CD4-positive, alpha-beta T cell treated with Interleukin-2 at 100 ng/mL for 4 hours (primary cell): ENCODE measurements at places on chromosomes 2 and 18.

DNA sequence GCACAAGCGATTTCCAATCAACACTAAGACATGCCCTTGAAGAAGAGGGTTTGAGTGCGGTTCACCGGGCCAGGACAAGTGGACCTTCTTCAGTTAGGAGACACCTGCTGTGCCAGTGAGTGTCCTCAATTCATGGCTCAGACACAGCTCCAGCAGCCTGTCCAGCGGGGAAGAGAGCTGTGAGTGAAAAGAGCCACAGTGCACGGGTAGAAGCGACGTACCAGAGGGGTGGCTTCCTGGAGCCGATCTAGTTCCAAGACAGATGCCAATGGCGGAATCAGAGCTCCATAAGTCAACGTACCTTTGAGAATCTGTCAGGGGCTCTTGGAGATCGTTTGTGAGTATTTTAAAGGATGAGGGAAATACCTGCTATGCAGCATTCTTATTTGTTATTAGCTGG is 119.9 kb upstream of the SALL3 start:
- no peak for DNase-seq

DNA sequence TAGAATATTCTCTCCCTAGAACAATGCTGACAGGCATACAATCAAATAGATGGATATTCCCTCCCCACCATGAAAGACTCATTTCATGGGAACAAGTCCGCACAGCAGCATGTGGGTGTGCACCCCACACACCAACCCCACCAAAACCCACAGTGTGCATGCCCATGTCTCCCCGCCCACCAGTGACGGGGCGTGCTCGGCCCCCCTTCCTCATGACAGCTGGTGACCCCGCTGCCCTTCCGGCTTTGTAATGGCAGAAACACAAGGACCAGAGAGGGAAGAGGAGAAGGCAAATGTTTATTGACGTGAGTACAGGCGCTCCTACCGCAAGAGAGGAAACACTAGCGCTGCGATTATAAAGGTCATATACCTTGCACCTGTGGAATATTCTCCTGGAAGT is 30.8 kb upstream of the ODC1 start:
- no peak for DNase-seq

GRCh38 chr2:239751679-239752355 is 273.3 kb downstream of the NDUFA10 start:
- peak; percentile 6 for DNase-seq

DNA sequence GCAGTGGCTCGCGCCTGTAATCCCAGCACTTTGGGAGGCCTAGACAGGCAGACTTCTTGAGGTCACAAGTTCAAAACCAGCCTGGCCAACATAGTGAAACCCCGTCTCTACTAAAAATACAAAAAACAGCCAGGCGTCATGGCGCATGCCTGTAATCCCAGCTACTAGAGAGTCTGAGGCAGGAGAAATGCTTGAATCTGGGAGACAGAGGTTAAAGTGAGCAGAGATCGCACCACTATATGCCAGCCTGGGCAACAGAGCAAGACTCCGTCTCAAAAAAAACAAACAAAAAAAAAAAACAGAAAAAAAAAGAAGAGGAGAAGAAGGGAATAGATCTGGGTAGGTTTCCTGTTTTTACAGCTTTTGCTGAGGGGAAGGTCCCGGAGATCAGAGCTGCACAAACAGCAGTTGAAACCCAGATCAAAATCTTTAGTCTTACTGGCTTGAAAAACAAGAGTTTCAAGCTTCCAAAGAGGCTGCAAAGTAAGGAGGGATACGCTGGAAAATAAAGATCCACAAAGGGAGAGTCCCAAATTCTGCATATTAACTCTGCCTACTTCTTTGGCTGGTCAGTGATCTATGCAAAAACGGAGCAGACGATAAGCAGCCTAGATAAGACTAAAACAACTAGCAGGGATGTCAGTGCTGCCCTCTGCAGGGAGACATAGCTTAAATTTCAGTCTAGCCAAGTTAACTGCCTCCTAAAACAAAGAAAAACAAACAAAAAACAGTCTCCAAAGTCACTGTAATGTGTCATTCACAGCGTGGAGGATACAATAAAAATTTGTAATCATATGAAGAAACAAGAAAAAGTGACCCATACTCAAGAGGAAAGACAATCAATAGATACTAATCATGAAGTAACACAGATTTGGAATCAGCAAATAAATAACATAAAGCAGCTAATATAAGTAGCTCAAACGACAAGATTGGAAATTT is 74.1 kb downstream of the TLK1 start:
- DNase-seq = peak; percentile 67

GRCh38 chr18:8757396-8757997 is 52.1 kb downstream of the MTCL1 start:
- no peak for DNase-seq

- no peak for DNase-seq
These were observed 178.3 kb downstream of the ACKR3 start for GRCh38 chr2:236747925-236748324.
